ENCODE measurements at places on chromosomes 6 and 20.

GRCh38 chr6:122381494-122382265 lies 17.8 kb upstream of the HSF2 start:
- DNase-seq = peak; percentile 55

- DNase-seq = no peak
These were observed 37.6 kb upstream of the ANGPT4 start for GRCh38 chr20:953742-954141.

- no peak for DNase-seq
These were observed 35.4 kb upstream of the SSTR4 start for GRCh38 chr20:22999756-23000155.

- DNase-seq = no peak
These were observed 29.8 kb downstream of the KCNS1 start for GRCh38 chr20:45070932-45071632.

- DNase-seq = no peak
These were observed 79.4 kb upstream of the SCAF8 start for GRCh38 chr6:154653853-154654252.

DNA sequence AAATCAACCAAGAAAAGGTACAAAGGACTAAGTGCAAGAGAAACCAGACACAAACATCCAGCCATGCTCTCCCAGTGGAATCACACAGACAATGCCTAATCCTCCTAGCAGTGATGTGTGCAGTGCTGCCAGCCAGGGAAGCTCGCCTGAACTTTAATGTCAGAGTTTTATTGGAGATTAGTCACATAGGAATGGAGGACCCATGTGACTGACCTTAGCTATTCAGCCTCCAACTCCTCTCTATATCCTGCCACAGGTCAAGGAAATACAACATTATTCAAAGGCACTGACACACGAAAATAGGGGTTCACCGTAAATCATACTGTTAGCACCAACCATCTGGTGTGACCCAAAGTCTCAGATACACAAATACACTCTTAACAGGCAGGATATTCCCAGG lies 684.6 kb downstream of the DOK5 start:
- no peak for DNase-seq

- DNase-seq = no peak
These were observed 138.3 kb downstream of the ANKRD60 start for GRCh38 chr20:58090161-58090560.

DNA sequence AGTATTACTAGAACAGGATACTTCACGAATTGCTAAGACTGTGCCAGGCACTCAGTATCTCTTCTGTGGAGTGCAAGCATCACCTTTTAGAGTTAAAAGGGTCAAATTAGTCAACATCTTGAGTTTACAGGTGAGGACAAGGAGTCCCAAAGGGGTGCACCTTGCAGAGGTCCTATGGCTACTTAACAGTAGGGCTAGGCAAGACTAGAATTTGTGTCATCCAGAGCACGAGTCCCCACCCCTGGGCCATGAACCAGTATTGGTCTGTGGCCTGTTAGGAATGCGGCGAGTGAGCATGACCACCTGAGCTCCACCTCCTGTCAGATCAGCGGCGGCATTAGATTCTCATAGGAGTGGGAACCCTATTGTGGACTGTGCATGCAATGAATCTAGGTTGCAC lies 10.5 kb upstream of the DSTN start:
- DNase-seq = no peak

GRCh38 chr20:37179683-37180524 lies 556 bp upstream of the MROH8 start:
- DNase-seq = no peak
